AML-193 (cell line): ENCODE measurements at places on chromosomes 12 and 14.
A peak's percentile ranks its signal among the peaks of the same experiment; 100 is the strongest.

DNA sequence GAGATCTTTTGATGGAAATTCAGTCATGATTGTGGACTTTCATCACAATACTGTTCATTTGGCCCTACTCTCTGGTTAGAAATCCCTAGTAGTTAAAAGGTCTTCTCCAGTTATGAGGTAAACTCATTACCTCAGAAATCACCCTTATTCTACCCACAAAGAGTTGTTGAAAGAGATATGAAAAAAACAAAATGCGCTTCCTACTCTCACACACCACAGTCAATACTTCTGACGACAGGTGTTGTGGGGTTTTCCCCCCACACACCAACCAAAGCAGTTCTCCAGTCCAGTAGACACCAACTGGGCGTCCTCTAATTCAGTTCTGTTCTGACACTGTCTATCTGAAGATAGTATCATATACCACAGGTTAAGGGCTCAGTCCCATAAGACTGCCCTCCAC, 54.9 kb downstream of the TRMT5 start:
- DNase-seq: no peak

- no peak for DNase-seq
Observed at GRCh38 chr12:51517800-51518199, 73.2 kb upstream of the SCN8A start.

DNA sequence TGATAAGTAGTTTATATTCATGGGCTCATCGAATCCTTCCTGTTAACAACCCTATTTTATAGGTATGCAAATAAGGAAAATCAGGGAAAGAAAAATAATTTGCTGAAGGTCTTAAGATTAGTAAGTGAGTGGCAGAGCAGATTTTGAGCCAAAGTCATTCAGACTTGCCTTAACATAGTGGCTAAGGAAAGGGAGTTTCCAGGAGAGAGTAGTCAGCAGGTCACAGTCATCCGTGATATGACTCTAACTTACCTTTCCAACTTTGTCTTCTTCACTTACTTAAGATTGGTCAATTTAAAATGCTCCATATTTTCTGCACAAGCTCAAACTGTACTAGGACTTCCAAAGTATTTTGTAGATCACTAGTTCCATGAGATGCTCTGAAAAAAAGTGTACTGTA, 46.6 kb downstream of the AKAP6 start:
- no peak for DNase-seq

DNA sequence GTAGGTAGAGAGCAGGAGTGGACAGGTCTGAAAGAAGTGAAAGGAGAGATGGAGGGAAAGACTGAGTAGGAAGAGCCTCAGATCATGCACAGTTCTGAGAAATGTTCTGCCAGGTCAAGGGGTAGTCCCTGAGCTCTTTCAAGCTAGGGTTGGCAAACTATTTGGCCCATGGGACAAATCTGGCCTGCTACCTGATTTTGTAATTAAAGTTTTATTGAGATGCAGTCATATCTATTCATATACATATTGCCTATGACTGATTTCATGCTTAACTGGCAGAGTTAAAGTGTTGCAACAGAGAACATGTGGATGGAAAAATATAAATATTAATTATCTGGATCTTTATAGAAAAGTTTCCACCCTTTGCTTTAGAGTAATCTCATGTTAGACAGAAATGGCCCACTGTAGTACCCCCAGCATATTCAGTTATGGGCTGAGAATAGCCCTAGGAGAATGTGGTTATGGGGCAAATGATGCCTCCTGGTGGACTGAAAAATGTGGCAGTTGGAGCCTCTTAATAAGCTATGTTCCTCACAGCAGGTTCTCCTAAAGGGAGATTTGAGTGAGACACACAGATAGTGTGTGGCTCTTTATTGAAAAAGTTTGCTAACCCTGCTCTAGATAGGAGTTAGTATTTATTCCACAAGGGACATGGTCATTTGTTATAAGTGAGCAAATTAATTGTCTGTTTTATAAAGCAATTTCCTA, 476.9 kb downstream of the LRIG3 start:
- DNase-seq: peak; percentile 17

- DNase-seq: no peak
Observed at GRCh38 chr12:60271816-60272215, 676.0 kb downstream of the SLC16A7 start.
